ENCODE measurements at places on chromosomes 3 and 15.

GRCh38 chr3:193498215-193498614 is 56.5 kb downstream of the ATP13A4 start:
- no peak for DNase-seq

DNA sequence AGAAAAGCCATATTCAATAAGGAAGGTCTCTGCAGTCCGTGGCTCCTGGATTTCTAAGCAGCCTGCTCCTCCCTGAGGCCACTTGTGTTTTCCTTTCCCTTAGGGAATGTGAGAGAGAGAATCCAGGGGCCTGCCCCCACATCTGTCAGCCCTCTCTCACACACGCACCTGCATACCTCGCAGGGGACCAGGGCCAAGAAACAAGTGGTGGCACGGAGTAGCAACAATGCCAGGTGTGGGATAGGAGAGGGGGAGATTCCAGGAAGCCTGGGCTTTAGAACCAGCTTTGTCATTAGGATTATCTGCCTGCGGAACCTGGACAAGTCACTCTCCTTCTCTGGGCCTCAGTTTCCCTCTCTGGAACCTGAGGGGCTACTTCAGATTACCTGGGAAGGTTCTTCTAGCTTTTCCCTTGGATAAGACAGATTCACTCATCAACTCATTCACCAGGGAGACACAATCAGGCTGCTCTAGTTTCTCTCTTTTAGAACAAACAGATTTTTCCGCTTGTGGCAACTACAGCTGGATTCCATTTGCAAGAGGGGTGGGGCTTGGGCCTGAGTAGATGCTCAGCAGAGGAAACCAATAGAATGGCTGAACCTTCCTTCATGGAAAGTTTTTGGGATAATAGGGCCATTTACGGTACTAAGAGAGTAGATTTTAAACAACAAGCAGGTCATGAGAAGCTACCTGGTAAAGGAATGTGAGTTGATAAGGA is 19.5 kb downstream of the BCL6 start:
- DNase-seq: no peak

GRCh38 chr3:140536926-140537726 is 140.7 kb upstream of the TRIM42 start:
- DNase-seq: no peak

DNA sequence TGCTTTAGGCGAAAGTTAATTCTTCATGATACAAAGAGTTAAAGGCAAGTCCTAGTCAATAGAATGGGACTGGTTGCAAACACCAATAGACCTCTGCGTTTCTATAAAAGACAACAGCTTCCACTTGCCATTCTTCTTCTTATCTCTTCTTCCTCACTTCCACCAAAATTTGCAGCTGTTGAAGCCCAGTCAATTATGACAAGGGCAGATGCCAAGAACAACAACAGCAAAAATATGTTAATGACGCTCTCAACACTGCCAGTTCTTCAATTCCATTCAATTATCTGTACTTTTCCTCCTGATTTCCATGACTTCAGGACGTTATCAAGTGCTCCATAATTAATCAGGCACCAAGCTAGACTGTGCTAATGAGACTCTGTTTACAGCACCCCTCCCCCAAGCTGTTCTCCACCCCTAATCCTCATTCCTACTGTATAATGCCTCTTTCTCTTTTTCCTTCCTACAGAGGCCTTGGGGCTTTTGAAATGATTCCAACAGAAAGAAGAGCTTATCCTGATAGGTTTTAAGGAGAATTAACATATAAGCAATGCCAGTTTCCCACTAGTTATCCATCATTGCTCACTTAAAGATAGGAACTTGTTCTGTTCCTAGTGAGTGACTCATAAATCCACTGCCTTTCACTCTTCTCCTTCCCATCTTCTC is 1160.5 kb downstream of the IGSF11 start:
- DNase-seq: no peak

GRCh38 chr15:52803467-52804306 is 13.6 kb upstream of the ONECUT1 start:
- no peak for DNase-seq

DNA sequence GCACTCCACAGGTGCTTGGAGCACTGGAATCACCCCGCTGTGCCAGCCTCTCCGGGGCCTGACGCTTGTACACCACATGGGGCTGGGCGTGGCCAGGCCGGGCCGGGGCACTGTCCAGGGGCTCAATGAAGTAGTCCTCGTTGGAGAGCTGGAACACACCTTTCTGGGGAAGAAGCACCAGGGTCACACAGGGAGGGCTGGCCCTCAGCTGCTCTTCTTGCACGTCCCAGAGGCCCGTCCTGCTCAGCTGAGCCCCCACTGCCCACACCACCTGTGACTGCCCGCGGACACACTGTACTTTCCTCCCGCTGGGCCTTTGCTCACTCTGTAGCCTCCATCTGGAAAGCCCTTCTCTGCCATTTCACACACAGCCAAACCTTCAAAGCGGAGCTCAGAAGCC is 13.3 kb downstream of the ADAMTS7 start:
- no peak for DNase-seq

- no peak for DNase-seq
Measured at GRCh38 chr15:51327081-51327480, 11.3 kb downstream of the CYP19A1 start.

DNA sequence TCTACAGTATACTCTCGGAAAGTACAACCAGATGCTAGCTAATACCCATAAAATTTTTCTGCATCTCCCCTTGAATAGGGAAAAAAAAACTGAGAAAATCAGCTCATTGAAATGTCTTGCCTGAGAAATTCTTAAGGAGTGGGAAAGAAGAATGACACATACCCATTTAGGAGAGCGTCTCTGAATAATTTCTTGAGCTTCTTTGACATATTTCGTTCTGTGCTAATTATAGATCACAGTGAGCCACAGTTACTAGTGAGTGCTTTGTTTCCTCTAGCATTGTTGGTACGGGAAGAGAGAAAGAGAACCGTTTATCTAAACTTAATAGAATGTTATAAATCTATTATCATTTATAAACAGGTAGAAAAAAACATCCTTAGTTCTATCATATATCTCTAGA is 588.4 kb downstream of the UNC13C start:
- no peak for DNase-seq

GRCh38 chr15:82040390-82040789 is 5.4 kb downstream of the MEX3B start:
- no peak for DNase-seq

DNA sequence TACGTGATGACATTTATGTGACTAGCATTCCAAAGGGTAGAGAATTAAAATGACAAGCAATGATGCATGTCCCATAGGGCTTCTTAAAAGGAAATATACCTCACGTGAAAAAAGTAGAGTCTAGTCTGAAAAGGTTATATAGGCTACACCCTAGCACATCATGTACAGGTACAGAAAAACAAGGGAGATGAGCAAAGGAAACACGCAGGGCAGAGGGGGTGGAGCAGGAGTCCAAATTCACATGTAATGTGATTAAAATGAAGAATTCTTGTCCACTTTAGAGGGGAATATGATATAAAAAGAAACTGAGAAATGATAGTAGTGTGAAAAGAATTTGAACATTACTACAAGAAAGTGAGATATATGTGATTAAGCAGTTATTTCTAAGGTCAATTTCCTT is 59.4 kb downstream of the HACD2 start:
- no peak for DNase-seq

DNA sequence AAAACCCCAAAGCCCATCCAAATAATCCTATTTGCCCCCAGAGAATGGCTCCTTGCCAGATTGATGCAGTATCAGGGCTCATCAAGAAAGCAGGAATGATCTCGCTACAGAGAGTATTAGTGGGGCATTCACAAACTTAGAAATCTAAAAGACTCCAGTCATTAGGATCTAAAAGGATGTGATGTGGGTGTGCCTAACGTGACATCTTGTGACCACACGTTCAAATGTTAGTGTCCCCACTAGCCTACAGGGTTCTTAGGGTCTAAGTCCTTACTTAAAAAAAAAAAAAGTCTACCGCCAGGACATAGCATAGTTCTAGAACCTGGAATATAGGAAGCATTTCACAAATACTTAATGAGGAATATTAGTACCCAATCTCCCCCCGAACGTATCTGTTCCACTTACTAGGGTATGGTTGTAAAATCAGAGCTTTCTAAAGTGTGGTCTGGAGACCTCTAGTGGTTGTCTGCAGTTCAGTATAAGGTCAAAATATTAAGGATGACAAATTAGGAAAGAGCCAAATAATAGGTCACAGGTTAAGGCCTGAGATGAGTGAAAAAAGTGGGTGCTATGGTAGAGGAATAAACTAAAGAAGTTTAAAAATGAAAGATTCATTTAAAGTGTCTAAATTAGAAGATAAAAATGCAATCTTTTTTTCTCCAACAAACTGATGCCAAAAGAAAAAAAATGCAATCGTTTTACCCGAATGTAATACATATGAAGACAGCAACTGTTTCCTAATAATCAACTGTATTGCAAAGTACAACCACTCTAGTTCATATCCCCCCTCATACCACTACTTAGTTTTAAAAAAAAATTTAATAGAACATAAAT is 4.2 kb upstream of the CHRM5 start:
- DNase-seq: peak; percentile 31

DNA sequence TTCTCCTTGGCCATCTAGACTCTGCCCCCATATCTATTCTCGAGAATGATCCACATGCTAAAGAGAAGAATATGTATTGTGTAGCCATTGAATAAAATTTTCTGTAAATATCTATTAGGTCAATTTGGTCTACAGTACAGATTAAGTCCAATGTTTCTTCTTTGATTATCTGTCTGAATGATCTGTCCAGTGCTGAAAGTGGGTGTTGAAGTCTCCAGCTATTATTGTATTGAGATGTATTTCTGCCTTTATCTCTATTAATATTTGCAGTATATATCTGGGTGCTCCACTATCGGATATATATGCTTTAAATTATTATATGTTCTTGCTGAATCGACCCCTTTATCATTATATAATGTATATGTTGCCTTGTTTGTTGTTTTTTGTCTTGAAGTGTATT is 384.9 kb upstream of the ROBO1 start:
- no peak for DNase-seq

GRCh38 chr15:66581972-66582537 is 16.3 kb upstream of the LCTL start:
- no peak for DNase-seq

- peak; percentile 54 for DNase-seq
Measured at GRCh38 chr3:62538691-62539356, 165.5 kb upstream of the FEZF2 start.

DNA sequence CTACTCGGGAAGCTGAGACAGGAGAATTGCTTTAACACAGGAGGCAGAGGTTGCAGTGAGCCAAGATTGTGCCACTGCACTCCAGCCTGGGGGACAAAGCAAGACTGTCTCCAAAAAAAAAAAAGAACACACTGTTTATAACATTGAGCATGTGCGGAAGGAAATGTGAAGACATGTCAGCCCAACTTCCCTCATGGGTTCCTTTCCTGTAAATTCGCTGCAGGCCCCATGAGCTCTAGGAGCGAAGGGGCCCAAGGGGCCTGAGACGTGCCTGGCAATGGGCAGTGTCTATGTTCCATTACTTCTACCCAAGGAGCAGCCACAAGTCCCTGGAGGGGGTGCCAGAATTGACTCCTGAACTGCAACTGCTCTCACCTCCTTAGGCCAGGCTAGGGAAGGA is 3.2 kb downstream of the PFKFB4 start:
- no peak for DNase-seq

DNA sequence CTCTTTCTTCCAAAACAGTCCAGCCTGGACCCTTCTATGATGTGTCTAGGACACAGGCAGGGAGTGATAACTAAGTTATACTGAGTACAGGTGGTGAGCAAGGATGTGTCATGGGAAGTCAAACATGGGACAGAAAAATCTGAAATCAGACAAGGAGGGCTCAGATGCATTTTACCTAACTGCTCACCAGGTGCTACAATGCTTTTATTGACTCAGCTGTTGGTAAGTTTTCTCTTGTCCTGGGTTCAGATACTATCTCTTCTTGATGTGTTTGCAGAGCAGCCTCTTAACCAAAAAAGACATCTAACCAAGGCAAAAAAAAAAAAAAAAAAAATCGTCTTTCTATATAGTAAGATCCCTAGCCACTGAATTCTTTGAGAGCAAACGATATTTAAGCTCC is 378.6 kb downstream of the VPS13C start:
- DNase-seq: no peak

GRCh38 chr3:71492974-71493771 is 90.4 kb downstream of the FOXP1 start:
- no peak for DNase-seq

DNA sequence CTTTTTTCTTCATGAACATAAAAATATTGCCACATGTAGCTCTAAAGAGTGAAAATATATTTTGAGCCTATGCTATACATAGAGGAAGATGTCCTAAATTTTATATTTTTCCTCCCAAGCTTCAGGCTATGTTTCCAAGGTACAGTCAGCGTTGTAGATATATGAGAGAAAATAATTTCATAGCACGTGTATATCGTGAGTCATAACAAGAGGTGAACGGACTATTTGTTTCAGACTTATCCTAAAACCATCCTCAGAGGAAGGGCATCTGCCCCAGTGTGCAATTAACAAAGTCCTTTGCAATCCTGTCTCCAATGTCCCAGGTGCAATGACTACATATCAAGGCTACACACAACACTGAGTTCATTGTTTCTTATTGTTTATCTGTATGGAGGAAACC is 177.3 kb upstream of the ARRDC4 start:
- DNase-seq: no peak

DNA sequence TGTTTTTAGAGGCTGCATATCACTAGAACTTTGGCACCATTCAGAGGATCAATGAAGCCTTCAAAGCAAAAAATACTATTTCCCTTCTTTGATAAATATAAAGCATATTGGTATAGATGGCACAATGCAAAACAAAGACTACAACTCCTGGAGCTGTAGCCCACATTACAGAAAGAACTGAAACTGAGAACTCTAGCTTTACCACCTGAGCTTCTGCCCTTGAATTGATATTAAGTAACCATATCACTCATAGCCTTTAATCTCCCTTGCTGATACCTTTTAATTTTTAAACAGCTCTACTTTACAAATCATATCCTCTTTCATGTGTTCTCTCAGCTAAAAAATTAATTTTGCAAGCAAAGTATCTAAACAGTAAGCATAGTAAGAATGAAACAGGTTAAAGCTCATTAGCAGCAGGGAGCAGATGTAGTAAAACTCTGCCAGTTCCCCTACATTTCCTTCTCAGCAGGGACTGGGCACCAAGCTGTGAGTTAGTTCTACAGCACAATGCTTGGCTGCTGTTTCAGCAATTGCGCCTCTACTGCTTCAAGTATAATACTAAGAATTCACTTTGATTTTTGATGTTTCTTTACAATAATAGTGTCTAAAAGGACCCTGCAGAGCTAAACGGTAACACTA is 97.9 kb upstream of the NANOGP8 start:
- DNase-seq: peak; percentile 58

- no peak for DNase-seq
Measured at GRCh38 chr15:74390647-74391288, 23.3 kb upstream of the CYP11A1 start.

GRCh38 chr3:50516440-50516871 is 13.0 kb upstream of the CACNA2D2 start:
- peak; percentile 47 for DNase-seq
